AG10803 (cell line): ENCODE measurements at places on chromosomes 11 and 22.
A peak's percentile ranks its signal among the peaks of the same experiment; 100 is the strongest.

GRCh38 chr11:65558002-65558929 is at the start of gene LTBP3:
Gene LTBP3, minus strand, starts transcription at chr11:65558359. Its CDS starts 400 bp downstream, at chr11:65557959.
- peak; percentile 84 for DNase-seq

DNA sequence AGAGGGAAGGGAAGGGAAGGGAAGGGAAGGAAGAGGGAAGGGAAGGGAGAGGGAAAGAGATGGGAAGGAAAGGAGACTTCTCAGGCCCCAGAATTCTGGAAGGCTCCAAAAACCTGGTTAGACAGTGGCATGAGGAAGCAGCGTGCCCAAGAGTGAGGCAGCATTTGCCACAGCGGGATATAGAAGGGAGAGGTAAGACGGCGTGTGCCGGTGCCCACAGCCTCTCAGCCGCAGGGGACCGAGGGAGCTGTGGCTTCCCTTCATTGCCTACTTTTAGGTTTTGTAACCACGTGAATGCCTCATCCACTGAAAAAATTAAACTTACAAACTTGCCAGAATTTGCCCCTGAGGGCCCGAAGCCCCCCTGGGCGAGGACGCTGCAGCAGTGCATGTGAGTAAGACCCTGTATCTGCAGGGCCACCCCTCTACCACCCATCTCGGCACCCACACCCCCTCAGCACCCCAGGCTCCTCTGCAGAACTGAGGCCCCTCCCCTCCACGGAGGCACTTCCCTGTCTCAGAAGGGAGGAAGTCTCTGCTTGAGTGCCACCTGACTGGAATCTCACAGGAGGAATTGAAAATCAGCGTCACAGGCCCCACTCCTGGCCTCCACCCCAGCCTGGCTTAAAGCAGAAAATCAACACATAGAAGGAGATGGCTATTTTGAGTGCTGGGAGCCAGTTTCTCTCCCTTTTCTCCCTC is 58.1 kb downstream of the LINC01488 start:
- no peak for DNase-seq

GRCh38 chr11:116257092-116257491 is 515.7 kb downstream of the BUD13 start:
- no peak for DNase-seq

GRCh38 chr11:61149624-61150615 is 11.3 kb downstream of the VPS37C start:
- DNase-seq = no peak

DNA sequence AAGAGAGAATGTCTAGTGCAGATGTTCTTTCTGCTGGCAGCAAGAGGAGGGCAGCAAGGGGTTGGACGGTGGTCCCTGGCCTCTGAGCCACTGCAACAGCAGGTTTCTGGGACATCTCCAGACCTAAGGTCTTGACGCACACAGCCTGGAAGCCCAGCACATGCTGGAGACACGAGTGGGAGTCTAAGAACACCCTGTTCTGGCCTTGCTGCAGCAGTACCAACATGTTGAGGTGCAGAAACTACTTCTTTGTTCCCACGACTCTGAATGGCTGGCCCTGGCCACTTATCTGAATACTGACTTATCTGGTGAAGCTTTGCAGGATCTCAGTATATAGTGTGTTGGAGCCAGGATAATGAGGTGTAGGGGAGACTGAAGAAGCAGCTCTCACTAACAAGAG is 6.8 kb downstream of the MICAL2 start:
- DNase-seq = no peak

GRCh38 chr11:27148506-27148905 is 107.9 kb downstream of the BBOX1 start:
- DNase-seq = no peak

GRCh38 chr22:22463855-22464540 is 44.5 kb downstream of the ZNF280B start:
- peak; percentile 55 for DNase-seq

DNA sequence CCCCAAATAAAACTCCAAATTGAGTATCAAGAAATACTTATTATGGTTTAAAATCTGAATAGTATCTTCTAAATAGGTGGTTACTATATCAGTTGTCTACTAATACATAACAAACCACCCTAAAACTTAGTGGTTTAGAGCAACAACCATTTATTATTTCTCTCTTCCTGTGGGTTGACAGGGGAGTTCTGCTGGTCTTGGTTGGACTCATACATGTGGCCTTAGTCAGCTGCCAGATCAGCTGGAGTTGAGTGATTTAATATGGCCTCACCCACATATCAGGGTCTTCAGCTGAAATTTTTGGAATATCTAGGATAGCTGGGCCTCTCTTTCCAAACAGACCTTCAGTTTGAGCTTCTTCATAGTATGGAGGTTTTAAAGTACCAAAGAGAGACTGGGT is 34.5 kb downstream of the C11orf65 start:
- DNase-seq = peak; percentile 86

DNA sequence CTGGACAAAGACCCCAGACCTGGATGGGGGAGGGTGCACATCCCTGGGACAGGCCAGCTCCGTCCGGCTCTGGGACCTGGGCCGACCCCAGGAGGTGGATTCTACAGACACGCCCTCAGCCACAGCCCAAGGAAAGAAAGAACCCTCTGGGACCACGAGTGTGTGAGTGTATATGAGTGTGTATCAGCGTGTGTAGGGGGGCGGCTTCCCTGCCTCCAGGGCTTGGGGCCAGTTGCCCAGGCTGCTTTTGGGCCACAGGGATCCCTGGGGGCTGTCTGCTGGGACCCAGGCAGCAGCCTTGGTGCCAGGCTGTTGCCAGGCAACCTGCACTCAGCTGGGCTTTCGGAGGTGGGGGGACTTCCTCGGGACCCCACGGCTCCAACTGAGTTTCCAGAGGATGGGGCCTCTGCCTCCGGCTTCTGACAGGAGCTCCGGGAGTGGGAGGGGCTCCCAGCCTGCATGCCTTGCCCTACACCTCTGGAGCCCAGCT is 8.9 kb downstream of the DUSP8 start:
- DNase-seq = no peak

- no peak for DNase-seq
These were observed 50.8 kb upstream of the INCENP start for GRCh38 chr11:62073061-62073460.

- DNase-seq = no peak
These were observed 9.0 kb downstream of the TNNT3 start for GRCh38 chr11:1928470-1928890.

GRCh38 chr11:3022300-3022967 is 30.3 kb upstream of the NAP1L4 start:
- DNase-seq = peak; percentile 76

- no peak for DNase-seq
These were observed 15.6 kb downstream of the GRAMD4 start for GRCh38 chr22:46635756-46636155.

DNA sequence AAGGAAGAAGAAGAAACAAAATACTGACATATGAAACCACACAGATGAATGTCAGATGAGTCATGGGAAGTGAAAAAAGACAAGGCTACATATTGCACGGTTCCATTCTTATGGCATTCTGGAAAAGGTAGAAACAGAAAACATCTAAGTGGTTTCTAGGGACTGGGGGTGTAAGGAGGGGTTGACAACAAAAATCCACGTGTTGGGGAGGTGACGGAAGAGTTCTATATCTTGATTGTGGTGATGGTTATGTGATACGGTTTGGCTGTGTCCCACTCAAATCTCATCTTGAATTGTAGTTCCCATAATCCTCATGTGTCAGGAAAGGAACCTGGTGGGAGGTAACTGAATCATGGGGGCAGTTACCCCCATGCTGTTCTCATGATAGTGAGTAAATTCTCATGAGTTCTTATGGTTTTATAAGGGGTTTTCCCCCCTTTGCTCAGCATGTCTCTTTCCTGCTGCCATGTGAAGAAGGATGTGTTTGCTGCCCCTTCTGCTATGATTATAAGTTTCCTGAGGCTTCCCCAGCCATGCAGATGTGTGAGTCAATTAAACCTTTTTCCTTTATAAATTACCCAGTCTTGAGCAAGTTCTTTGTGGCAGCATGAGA is 6.4 kb upstream of the ARFGAP3 start:
- DNase-seq = peak; percentile 91

DNA sequence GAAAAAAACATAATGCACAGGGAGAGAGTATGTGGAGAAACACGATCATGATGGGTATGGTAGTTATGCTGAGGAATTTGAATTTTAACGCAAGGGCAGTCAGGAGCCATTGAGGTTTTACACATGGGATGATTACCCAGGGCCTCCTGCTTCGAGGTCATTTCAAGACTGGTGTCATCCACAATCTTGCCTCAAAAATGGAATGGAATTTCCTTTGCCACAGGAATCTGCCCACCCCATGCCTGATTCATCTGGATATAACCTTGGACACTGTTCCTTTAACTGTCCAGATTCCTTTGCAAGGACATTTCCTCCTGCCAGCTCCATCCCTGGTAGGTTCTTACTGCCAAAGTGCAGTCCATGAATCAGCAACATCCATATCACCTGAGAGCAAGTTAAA is 655.9 kb upstream of the TENM4 start:
- peak; percentile 90 for DNase-seq

DNA sequence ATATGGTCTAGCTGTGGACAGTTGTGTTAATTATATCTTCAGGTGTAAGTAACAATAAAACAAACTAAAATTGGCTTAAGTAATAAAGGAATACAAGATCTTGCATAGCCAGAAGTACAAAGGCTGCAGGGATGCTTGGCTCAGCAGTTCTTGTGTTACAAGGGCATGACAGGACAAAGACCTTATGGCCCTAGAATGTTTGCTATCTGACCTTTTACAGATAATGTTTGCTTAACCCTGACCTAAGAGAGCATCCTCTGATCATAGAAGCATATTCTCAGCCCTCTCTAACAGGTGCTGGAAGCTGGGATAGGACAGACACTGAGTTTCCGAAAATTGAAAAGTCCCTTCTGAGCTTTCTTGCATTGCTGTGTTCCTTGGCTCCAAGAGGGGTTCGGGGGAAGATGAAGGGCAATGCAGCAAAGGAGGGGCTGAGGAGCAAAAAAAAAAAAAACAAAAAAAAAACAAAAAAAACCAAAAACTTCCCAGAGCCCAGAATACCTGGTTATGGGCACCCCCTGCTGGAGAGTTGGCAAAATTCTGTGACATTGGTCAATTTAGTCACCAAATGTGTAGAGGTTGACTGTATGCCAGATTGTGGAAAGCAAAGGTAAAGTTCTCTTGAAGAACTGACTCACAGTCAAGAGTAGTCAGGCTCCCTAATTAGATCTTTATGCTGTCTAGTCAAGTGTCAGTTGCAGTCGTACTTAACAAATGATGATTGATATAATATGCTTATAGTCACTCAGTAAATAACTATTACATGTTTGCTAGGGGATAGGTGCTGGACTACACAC is 10.4 kb upstream of the HIKESHI start:
- peak; percentile 48 for DNase-seq

DNA sequence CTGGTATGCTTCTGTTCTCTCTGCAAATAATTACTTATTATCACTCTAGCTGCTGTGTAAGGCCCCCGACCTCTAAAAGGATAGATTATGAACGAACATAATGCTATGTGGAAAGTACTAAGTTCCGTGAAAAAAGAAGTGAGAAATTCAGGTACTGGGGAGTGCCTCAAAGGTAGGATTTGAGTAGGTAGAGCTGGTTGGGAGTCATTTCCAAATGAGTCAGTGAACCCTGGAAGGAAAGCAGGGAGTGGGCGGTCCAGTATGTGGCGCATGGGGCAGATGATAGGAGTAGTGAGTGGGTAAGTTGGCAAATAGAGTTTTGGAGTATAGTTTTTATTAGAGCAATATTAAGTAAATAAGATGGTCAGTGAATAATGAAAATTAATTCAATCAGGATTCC is 2.4 kb downstream of the ZC3H12C start:
- DNase-seq = no peak

DNA sequence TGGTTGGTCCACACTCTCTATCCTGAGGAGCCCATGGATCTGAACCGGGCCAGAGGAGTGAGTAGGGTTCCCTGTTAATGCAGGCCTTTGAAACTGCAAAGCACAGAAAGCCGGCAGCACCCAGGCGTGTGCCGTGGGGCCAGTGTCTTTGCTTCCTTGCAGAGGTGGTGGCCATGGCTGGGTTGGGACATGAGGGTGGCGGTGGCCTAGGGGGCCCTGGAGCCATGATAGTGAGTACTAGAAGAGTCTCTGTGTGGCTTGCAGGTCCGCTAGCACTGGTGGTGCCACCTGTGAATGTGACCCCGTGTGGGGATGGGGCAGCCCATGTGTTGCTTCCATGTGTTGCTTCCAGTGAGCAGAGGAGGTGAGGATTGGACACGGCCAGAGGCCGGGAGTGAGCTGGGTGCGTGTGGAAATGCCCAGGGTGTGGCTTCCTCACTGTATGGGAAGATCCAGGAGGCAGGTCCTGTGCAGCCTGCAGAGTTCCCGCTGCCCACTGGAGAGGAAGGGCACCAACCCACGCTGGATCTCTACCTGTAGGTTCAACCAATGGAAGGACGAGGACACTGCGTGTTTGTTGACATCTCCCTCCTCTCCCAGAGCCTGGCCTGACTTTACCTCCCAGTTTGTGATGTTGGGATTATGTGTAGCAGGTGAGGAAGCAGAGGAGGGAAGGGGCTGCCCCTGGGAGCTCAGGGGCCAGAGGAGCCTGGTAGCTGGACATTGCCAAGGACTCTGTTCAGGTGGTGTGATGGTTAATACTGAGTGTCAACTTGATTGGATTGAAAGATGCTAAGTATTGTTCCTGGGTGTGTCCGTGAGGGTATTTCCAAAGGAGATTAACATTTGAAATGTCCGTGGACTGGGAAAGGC is 796.6 kb downstream of the TBC1D22A start:
- DNase-seq = no peak

DNA sequence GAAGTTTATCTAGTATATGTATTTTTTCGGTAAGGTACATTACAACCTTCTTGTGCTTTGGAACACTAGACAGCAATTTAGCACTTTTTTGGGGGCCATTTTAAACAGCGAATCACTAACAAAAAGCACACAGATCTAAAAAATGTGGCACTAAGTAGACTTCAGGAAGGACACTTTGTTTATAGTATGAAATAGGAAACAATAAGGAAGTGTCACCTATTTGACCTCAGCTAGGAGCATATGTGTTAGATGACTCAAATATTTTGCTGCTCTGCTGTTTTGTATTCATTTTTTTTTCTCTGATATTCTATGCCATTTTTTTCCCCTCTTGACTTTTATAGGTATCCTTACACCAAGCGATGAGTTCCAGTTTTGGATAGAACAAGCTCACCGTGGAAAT is 5.6 kb downstream of the DYNC2H1 start:
- DNase-seq = no peak
